Stimulated activated CD4-positive, alpha-beta T cell treated with anti-CD3 and anti-CD28 coated beads, Interleukin-12 subunit alpha, Interleukin-12 subunit beta, amount 100 ng/mL, for 4 hours (primary cell): ENCODE measurements at places on chromosomes 16 and 17.
A peak's percentile ranks its signal among the peaks of the same experiment; 100 is the strongest.

DNA sequence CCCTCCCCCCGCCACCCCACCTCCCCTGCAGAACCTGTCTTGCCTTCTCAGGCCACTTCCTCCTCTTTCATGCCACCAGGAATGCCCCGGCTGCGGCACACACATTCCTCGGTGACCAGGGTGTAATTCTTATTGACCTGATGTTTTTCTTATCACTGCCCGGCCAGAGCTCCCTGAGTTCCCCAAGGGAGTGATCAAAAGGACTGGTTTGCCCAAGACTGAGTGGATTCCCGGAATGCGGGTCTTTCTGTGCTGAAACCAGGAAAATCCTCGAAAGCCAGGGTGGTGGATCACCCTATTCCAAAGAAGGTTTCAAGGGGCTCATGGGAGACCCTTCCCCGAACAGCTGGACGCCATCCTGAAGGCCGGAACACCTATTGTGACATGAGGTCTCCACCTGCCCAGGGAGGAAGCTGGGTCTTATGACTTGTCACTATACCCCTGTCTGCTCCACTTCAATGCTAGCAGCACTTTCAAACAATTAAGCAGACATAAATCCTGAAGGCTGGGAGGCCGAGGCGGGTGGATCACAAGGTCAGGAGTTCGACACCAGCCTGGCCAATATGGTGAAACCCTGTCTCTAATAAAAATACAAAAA is 53.0 kb upstream of the RPL38 start:
- DNase-seq = no peak

- DNase-seq = no peak
Observed at GRCh38 chr16:24845726-24846547, at the start of gene SLC5A11. TSS of gene SLC5A11 (plus strand) at chr16:24845963. CDS start at chr16:24858644, 12,681 bp downstream.

GRCh38 chr16:35523991-35524390 is 2064.6 kb downstream of the TP53TG3F start:
- DNase-seq = no peak

GRCh38 chr17:74478420-74479100 is 12.1 kb downstream of the CD300A start:
- no peak for DNase-seq

GRCh38 chr16:10181196-10182162 is 749 bp downstream of the GRIN2A start:
- DNase-seq = peak; percentile 40

- DNase-seq = no peak
Observed at GRCh38 chr17:70072546-70073309, 2.3 kb upstream of the KCNJ16 start.

DNA sequence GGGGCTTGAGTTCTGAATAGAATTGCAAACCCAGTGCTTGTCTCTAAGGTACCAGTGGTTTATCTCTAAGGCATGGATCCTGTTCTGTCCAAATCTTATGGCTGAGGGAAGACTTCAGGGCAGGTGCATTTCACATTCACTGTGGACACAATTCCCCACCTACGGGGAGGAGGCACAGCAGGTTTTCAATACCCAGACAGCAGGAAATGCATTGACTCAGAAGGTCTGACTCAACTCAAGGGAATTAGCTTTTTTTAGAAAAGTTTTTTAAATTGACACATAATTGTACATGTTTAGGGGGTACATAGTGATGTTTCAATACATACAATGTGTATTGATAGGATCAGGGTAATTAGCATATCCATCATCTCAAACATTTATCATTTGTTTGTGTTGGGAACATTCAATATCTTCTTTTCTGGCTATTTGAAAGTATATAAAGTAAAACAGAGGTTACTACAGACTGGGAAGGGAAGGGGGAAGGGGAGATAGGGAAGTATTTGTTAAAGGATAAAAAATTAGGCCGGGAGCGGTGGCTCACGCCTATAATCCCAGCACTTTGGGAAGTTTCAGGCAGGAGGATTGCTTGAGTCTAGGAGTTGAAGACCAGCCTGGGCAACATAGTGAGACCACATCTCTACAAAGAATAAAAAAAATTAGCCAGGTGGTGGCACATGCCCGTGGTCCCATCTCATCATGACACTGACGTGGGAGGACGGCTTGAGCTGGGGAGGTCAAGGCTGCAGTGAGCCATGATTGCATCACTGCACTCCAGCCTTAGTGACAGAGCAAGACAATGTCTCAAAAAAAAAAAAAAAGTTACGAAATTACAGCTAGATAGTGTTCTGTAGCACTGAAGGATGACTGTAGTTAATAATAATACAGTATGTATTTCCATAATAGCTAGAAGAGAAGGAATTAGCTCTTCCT is 54.9 kb downstream of the RGS9 start:
- peak; percentile 19 for DNase-seq

GRCh38 chr17:20706751-20707373 is 127.3 kb downstream of the CDRT15L2 start:
- DNase-seq = no peak

- no peak for DNase-seq
Observed at GRCh38 chr16:66369055-66369592, 2.6 kb downstream of the CDH5 start.

GRCh38 chr17:74777901-74778515 is 1.9 kb upstream of the NAT9 start:
- no peak for DNase-seq

DNA sequence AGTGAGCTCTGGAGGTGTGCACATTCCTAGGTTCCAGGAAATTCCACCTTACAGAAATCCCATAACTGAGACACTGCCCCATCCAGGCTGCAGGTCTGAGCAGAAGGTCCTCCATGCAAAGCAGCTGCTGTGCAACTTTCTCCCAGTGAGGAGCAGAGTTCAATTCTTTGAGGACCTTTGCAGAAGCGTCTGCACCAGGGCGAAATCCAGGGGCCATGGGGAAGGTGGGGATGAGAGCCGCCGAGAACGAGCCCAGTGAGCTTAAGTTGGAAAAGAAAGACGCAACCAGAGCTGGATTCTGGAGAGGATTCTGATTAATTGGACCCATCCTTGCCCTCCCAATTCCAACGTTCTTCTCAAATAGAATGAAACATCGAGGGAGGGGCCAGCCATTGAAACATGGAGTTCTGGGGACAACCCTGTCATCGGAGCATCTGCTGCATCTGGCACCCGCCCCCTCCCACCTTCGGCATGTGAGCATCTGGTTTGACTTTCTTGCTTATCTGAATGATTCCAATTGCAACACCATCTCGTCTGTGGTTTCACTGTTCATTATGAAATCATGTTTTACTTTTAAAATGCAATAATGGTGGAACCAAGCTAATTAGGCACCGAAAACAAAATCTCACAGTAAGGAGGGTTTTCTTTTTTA is 190.6 kb upstream of the FOXF1 start:
- no peak for DNase-seq

DNA sequence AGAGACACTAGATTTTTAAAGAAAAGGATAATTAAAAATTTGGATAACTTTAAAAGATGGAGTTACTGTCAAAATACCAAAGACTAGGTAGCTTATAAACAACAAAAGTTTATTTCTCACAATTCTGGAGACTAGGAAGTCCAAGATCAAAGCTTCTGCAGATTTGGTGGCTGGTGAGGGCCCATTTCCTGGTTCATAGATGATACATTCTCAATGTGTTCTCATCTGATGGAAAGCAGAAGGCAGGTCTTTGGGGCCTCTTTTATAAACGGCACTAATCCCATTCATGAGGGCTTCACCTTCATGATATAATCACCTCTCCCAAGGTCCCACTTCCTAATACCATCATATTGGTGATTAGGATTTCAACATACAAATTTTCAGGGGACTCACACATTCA is 33.7 kb downstream of the NLK start:
- DNase-seq = no peak

DNA sequence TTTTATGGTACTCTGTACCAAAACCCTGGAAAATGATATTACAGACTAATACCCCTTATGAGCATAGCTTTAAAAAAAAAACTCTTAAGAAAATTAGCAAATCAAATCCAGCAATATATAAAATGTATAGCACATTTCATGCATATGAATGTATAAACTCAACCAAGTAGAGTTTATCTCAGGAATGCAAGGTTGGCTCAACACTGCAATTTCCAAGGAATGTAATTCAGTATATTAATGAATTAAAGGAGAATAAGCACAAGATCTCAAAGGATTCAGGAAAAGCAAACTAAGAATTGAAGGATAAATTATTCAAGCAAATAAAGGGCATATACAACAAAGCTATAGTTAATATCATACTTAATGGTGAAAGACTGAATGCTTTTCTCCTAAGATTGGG is 61.9 kb upstream of the RPL38 start:
- DNase-seq = no peak

DNA sequence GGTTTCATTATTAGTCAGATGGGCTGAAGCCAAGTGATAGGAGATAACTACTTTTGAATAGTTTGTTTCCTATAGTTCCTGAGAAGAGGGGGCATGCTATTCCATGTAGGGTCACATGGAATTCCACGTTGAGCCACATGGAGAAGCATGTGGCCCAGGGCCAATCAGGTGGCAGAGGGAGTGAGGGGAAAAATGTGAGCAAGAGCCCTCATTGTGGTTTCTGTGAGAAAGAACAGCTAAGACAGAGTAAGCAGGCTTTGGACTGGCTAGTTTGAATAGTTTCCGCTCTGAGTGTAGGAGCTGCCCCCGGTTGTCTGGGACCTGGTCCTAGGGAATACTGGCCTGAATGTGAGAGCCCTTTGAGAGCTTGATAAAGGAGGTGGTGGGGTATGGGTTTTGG is 69.9 kb upstream of the CNTNAP4 start:
- no peak for DNase-seq

GRCh38 chr17:55654022-55654421 is 68.6 kb downstream of the TMEM100 start:
- no peak for DNase-seq

GRCh38 chr17:19335951-19336631 is 26.4 kb downstream of the B9D1 start:
- no peak for DNase-seq

DNA sequence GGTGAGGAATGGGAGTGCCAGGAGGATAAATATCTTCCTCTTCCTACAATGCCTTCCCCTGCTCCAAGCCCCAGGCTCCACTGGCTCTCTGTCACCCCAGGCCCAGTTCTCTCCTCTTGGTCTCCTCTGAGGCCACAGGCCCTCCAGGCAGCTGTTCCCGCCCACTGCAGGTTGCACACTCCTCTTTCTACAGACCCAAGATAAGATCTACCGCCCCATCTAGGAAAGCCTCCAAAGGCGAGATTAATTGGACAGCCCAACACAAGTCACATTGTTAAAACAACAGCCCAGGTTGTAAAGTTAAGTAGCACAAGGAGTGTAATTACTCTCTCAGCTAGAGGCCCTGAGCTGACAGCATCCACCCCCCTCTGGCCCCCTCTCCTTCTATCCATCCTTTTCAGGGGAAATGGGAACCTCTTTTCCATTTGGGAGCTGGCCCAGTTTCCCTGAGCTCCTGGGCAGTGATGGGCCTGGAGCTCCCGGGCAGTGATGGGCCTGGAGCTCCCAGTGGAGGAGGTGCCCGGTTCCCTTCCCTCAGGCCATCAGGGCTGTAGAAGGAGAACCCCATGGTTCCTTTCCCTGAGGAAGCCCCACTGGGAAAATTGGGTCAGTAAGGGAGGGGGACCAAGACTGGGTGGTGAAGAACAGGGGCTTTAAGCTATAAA is 7.3 kb downstream of the DLX4 start:
- DNase-seq = no peak

DNA sequence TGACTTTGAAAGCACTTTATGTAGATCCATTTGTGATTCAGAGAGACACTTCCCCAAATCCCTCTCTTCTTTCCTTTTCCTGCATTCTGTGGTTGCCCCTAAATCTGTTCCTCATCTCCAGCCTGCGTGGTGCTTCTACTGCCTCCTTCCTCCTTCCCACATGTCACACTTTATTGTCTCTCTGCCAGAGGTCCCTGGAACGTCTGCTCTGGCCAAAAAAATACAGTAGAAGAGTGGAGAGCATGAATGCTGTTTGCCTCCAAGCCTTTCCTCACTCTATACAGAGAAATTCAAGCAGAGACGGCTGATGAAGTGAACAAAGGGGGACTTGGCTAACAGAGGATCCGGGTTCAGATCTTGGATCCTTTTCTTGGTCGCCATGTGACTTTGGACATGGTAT is 22.8 kb upstream of the IRX3 start:
- no peak for DNase-seq

DNA sequence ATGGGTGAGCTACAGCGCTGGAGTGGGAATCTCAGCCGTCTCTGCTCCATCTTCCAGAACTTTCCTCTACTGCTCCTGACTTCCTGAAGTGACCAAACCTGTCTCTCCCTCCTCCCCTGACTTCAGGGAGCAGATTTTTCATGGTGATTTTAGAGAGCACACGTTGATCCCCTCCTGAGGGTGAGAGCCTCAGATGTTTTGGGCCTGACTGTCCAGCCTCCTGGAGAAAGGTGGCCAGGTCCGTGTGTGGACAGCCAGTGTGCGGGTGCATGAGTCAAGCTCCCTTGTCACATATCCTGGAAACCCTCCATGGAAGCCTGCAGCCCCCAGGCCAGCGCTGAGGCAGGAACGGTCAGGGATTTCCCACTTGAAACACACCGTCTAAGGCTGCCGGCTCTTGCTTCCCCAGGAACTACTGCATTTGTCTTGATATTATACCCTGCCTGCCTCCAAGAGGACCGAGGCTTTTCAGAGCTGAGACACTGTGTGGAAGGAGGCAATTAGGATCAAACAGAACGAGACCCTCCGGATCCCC is 143.1 kb downstream of the CMIP start:
- no peak for DNase-seq

DNA sequence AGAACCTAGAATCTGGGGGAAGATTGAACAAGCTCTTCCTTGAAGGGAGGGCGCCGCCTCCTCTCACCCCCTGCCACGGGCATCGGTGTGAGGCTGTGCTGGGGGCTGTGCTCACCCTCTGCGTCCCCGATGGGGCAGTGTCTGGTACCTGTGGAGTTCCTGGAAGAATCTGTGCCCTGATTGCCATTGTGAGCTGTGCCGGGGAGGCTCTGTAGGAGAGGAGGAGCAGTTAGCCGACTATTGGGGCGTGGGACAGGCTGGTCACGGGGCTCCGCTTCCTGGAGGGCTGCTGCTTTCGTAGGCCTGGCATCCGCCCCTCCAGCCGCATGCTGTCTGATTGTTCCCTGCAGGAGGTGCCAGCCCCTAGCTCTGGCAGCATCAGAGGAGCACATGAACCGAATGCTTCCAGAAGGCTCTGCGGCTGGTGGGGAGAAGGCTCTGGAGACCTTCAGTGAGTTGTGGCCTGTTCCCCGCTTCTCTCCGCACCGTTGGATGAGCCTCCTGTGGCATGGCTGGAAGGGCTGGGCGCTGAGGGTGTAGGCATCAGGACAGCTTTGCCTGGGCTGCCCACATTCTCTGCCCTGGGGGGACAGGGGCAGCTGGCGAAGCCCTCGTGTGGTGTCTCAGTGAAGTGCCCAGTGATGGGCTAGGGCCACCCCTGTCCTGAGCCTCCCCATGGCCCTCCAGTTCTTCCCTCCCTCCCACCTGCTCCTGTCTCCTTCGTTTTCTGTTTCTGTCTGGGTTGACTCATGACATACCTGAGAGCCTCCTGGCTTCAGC is 86.9 kb downstream of the SEC14L1 start:
- no peak for DNase-seq

DNA sequence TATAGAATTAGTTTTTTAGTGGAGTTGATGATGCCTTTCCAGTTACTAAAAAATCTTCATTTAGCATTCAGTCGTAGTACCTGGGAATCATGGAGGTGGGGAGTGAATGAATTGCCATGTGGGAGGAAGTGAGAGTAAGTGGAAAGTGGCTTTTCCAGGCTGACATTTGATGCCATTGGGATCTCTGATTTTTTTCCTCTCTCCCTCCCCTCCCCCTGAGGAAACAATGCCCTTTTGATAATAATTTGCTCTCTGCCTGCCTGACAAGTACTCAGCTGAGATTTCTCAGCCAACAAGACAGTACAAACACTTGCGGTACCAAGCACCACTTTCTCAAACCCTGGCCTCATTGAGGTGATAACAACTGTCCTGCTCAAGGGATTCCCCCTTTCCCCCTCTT is 2.2 kb downstream of the UBE2Z start:
- no peak for DNase-seq

- no peak for DNase-seq
Observed at GRCh38 chr16:72664056-72664508, 383.8 kb downstream of the ZFHX3 start.
